ENCODE measurements at places on chromosomes 6 and 20. TPM values are rescaled to one million over a fixed set of nuclear protein-coding genes. Genes with fewer than 3 reads are reported as not detected.

Gene SNAI1
- 0.68 TPM for polyA plus RNA-seq

Gene FAM110A
- polyA plus RNA-seq, result 13.8 TPM

Gene GPRC6A
- not detected for polyA plus RNA-seq

Gene SOX18
- not detected for polyA plus RNA-seq

Gene OLIG3
- polyA plus RNA-seq, result not detected

Gene PRR18
- polyA plus RNA-seq, result not detected

Gene CLVS2
- not detected for polyA plus RNA-seq

Gene MMP24
- 0.17 TPM for polyA plus RNA-seq

Gene ULBP2
- polyA plus RNA-seq, result 0.88 TPM

DNA sequence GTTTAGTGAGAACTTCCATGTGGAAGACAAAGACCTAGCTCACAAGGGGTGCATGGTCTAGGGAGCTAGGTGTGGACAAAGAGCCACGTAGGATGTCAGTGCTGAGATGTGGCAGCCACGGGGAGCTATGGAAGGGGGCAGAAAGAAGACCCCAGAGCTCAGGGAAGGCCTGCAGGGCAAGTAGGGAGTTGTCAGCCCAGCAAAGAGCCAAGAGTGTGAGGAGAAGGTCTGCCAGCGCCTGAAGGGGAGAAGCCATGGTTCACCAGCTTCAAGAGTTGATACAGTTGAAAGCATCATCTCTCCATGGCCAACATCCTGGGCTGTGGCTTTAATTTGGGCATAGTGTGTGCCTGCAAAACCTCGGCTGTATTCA is 95.6 kb downstream of the CDH26 start:
- no peak for DNase-seq

- no peak for DNase-seq
Measured at GRCh38 chr6:167782698-167783517, 43.8 kb upstream of the AFDN start.

GRCh38 chr20:32285621-32286371 is 8.3 kb downstream of the KIF3B start:
- peak; percentile 43 for DNase-seq

GRCh38 chr6:22383016-22383415 is 86.2 kb upstream of the PRL start:
- no peak for DNase-seq

GRCh38 chr6:22222469-22222868 is 74.4 kb downstream of the PRL start:
- no peak for DNase-seq

- no peak for DNase-seq
Measured at GRCh38 chr6:25606151-25606550, 45.9 kb upstream of the SCGN start.

GRCh38 chr6:119207971-119208725 is 129.7 kb upstream of the FAM184A start:
- DNase-seq, result no peak

DNA sequence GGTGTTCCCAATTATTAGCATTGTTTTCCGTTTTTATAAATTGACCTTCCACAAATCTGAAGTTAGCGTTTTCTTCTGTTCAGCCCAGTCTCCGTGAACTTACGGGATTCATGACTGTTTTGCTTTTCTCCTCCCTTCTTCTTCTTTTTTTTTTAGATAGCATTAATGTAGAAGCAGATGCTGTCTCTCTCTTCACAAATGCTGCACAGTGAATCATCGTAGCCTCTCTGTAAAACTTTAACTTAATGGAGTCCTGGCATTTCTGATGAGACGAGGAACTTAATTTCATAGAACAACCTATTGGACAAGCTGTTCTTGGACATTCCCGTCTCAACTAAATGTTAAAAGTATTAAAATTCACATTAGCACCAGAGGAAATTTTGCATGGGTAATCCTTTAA is 138.0 kb upstream of the EEF1E1 start:
- DNase-seq, result no peak

- no peak for DNase-seq
Measured at GRCh38 chr6:29628419-29629281, 4.3 kb downstream of the GABBR1 start.

GRCh38 chr20:7908905-7909304 is 31.4 kb downstream of the HAO1 start:
- DNase-seq, result no peak

- no peak for DNase-seq
Measured at GRCh38 chr20:49568278-49569151, 578 bp upstream of the PTGIS start.

DNA sequence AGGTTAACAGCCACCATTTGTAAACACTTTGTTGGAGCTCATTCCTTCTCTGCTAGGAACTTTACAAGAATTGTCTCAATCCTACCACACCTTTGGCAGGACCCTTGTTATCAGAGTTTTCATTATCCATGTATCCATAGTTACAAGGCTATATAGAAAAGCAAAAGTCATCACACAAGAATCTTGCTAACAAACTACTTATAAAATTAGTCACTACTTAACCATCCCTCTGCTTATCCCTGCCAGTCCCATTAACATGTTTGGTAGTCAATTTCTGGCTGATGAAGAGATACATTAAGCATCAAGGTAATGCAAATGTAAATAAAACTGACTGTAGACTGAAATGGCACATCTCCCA is 10.4 kb downstream of the ZSWIM3 start:
- no peak for DNase-seq

- no peak for DNase-seq
Measured at GRCh38 chr6:28656715-28657114, 131.0 kb downstream of the GPX5 start.

- no peak for DNase-seq
Measured at GRCh38 chr6:39227476-39227875, 1.8 kb downstream of the KCNK5 start.

DNA sequence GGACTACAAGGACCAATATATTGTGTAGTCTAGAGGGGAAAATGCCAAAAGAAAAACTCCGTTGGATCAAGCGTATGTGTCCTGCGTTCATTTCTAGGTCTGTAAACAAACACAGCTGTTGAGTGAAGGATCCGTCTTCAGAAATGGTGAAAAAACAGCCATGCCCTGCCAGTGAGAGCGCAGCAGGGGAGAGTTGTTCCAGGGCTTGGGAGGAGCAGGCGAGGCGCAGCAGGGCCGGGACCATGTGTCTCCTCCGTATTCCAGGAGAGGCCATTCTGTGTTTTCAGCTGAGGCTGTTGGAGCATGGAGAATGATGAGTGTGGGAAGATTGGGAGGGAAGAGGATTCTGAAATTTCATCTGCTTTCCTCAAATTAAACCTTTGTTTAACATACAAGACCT is 38.0 kb downstream of the BMP6 start:
- no peak for DNase-seq

- no peak for DNase-seq
Measured at GRCh38 chr20:58580474-58580835, 65.3 kb upstream of the APCDD1L start.

DNA sequence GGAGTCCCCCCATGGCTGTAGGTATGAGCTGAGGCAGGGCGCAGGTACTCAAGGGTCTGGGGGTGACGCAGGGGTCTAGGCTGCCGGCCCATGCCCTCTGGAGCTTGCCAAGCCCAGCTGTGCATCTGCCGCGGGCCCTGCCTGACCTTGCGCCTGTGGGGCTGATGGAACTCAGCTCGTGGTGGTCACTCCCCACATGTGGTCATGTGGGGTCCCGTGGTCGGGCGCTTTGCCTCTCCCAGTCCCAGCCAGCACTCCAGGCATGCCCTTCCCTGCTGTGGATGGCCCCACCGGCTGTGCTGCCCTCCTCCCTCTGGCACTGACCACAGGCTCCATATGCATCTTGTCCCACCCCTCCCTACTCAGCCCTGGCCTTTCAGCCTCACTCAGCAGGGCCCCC is 57.3 kb downstream of the RPP40 start:
- DNase-seq, result no peak

DNA sequence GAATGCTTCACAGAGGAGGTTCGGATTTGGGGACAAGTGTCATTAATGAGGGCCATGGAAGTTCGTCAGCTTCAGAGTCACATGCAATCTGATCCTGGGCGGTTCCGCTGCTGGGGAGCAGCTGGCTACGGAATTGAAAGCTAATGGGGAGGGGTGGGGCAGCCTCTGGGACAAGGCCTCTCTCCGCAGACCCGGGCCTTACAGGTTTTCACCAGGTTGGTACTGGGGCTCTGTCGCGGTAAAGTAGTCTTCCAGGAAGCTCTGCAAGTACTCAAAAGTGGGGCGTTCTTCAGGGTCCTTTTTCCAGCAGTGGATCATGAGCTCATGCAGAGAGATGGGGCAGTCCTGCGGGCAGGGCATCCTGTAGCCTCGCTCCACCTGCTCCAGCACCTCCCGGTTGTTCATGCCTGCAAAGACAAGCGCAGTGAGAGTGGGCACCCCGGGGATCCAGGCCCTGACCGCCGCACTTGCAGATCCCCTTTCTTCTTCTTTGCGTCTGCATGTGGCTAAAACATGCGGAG is 55.9 kb upstream of the TRAF3IP2 start:
- no peak for DNase-seq

DNA sequence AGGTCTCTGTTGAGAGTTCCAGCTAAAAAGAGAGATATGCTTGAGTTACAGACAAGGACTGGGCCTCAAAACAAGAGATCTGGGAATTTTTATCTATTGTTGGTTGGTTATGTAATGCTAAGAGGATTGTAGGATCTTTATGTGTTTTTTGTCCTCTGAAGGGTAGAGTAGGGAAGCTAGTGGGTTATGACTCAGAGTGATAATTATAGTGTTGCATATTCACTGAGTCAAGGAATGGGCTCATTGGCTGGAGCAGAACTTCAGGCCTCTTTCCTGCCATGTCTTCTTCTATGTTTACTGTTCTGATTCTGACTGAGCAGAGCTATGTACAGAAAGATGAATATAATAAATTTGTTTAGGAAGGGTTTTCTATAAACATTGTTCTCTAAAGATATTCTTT is 66.1 kb upstream of the NOX3 start:
- DNase-seq, result no peak

- DNase-seq, result no peak
Measured at GRCh38 chr6:98657764-98658163, 176.6 kb upstream of the POU3F2 start.

DNA sequence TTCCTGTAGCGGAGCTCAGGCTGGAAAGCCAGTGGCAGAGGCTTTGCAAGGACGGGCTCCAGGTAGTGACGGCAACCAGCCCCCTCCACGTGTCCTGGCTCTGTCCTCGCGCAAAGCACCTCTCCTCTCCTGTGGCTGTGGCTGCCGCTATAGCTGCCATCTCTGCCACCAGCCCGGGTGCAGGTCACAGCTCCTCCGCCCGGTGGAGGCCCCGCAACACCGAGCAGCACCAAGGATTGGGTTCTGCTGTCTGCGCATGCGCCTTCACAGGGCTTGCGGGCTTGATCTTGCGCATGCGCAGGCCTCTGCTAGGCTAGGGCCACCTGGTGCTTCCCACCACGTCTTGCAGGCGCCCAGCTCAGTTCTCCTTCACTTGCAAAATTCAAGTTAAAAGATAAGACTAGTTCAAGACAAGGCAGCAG is 625.4 kb downstream of the QKI start:
- peak; percentile 18 for DNase-seq

DNA sequence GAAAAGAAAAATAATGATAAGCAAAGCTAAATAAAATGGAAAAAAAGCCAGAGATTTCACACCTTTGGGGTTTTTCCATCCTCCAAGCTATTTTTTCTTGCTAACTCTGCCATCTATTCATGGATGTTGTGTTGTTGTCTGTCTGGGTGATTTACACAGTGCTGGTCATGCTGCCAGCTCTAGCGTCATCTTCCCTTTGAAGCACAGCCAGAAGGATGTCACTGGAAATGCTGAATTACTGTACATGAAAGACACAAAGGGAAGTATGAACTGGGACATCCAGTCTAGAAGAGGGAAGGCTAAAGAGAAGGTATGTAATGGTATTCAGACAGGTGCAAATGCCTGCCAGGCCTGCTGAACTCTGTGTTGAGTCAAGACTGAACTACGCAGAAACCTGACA is 241.9 kb upstream of the STXBP5 start:
- no peak for DNase-seq

DNA sequence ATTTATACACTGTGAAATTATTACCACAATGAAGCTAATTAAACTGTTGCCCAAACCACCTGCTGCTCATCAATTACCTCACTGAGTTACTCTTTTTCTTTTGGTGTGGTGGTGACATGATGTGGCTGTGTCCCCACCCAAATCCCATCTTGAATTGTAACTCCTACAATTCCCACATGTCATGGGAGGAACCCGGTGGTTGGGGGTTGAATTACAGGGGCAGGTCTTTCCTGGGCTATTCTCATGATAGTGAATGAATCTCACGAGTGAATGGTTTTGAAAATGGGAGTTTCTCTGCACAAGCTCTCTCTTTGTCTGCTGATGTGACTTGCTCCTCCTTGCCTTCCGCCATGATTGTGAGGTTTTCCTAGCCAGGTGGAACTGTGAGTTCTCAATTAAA is 145.0 kb downstream of the LRRC1 start:
- DNase-seq, result no peak

- no peak for DNase-seq
Measured at GRCh38 chr6:136250686-136251008, 536 bp upstream of the MTFR2 start.

- DNase-seq, result peak; percentile 8
Measured at GRCh38 chr6:138987080-138987642, 892 bp downstream of the REPS1 start.

DNA sequence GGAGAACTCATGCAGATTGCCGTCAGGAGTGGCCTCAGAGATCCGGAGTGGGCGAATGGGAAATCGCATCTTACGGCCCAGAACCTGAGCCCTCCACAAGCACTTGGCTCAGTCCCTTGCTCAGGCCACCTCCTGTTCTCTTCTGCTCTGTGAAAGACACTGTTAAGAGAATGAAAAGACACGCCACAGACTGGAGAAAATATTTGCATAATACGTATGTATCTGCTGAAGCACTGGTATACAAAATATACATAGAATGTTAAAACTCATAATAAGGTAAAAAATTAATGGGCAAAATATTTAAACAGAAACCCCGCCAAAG is 838 bp upstream of the POM121L2 start:
- DNase-seq, result no peak

DNA sequence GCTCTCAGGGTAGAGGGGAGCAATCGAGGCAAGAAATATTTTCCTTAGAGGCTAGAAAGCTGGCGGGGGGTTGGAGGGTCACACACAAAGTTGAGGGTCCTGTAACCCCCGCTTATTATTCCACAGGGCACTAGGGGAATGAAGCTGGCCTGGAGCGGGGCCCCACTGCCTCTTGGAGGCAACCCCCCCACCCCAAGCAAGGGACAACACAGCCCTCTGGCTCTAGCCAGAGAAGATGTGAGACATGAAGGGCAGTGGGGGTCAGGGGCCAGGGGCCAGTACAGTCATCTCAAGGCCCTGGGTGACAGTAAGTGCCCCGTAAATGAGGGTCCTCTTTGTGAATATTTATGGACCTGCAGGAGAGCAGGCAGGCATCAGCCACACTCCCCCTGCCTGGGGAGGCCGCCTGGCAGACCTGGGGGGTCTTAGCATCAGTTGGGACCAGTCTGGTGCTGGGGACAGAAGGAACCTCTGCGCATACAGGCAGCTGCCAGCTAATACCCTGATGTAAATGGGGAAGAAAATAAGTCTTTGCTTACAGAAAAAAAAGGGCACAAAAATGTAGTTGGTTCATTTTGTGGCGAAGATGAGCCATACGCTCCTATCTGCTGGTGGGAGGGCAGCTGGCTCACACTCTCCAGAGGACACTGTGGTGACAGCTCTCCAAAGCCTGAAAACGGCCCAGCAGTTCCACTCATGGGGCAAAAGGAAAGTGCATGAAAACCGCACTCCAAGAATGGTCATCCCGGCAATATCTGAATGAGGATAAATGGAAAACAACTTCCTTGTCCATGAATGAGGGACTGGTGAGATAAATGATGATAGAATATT is 21.9 kb downstream of the SPATA2 start:
- DNase-seq, result no peak

GRCh38 chr6:4814987-4815386 is 38.8 kb downstream of the CDYL start:
- no peak for DNase-seq
